AG10803 (cell line): ENCODE measurements at places on chromosomes 3 and 15.

DNA sequence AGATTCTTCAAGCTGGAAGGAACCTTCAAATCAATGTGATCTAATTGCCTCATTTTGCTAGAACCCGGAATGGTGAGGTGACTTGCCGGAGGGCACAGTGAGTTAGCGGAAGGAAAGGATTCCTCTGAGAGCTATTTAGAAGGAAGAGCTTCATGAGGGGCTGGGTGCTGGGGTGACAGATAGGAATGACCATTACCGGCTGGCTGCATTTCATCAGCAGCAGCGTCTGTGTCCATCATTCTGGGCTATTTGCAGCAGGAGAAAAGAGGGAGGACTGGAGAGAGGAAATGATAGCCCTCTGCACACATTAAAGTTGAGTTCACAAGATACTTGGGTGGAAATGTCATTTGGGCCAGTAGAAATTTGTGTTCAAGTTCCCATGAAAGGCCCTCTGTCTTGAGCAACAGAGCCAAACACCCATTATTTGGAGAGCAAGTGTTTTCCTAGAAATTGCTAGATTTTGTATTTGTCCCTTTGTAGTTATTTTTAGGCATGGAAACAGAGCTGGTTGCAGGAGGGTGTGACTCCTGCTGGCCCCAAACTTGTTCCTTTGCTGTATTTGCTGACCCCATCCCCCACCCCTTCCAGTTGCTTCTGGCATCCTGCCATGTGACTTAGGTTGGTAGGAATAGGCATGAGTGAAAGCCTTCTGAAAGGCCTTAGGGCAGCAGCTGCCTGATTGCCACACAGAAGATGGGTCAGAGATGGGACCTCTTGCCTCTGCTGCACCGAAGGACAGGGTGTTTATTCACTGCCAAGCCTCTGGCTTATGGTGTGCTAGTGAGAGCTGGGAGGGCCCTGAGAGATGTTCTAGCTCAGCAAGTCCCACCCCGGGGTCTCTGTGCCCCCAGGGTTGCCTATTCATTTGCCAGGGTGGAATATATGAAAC is 87.5 kb upstream of the PLXNA1 start:
- peak; percentile 17 for DNase-seq

GRCh38 chr3:56889131-56889530 is 87.4 kb upstream of the ARHGEF3 start:
- no peak for DNase-seq

GRCh38 chr3:72847282-72847681 is 963 bp downstream of the SHQ1 start:
- DNase-seq: no peak

DNA sequence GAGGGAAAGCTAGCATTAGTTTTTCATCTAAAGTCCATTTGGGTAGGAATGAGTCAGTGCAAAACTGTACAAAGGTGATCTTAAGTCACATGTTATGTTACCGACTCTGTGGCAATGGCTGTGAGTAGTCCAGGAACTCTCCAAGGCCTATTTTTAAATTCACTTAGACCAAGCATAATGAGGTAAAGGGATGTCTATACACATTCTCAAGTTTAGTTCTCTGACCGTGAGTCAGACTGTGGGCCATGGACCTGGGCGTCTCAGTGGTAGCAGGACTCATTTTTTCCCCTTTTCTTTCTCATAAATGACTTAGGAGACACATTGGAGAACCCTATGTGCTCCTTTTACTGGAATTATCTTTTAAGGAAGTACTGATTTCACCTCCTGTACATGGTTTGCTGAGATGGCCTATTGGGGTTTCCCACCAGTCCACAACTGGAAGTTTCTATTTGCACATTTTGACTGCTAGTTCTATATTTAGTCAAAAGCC is 488.7 kb upstream of the TPRG1 start:
- peak; percentile 85 for DNase-seq

DNA sequence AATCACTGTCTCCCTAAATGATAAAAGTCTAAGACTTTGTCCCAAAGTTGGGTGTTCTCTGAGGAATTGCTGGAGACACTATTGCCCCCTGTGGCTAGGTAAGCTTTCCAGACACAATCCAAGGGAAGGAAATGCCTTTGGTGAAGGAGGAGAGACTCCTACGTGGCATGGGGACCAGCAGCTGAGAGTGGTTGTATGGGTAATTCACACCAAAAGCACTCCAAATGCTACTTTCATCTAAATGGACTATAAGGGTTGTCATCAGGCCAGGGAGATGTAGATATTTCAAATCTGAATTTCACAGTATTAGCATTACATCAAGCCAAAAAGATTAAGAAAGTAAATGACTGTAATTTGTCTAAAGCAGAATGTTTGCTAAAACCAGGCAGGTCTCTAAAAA is 400.8 kb upstream of the THBS1 start:
- peak; percentile 64 for DNase-seq

GRCh38 chr3:144282313-144282712 is 310.7 kb downstream of the DIPK2A start:
- DNase-seq: no peak

GRCh38 chr15:73807865-73808264 is 54.7 kb upstream of the INSYN1 start:
- no peak for DNase-seq

GRCh38 chr15:98660055-98660454 is 11.7 kb downstream of the IGF1R start:
- no peak for DNase-seq

- peak; percentile 78 for DNase-seq
Observed at GRCh38 chr3:187519428-187519890, 150.7 kb downstream of the SST start.
